Endothelial cell of umbilical vein (primary cell): ENCODE measurements at places on chromosomes 16 and 17.

- no peak for DNase-seq
Observed at GRCh38 chr16:86033971-86034370, 135.0 kb downstream of the IRF8 start.

- no peak for DNase-seq
Observed at GRCh38 chr16:87918338-87918737, 18.0 kb downstream of the CA5A start.

GRCh38 chr17:5794385-5794784, 210.1 kb upstream of the NLRP1 start:
- DNase-seq, result no peak

- peak; percentile 82 for DNase-seq
Observed at GRCh38 chr16:85573696-85574641, 39.2 kb upstream of the GSE1 start.

- DNase-seq, result no peak
Observed at GRCh38 chr17:76570877-76571471, 14.7 kb downstream of the ST6GALNAC2 start.

DNA sequence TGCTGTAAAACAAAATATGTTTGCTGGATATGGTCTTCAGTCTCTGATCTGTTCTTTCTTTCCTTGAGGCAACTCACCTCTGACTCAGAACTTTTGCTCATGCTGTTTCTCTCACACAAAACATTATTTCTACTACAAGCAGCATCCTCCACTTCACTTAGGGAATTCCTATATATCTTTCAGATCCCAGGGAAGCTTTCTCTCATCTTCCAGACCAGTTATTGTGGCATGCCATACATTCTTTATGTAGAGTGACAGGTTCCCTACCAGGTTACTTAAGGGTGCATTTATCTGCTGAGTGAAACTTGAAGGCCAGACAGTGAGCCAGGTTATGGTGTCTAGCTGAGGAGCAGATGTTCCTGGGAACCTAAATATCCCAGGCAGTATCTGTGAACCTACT, 1226.0 kb downstream of the CDH8 start:
- DNase-seq, result no peak

- no peak for DNase-seq
Observed at GRCh38 chr16:28011223-28011622, 52.3 kb downstream of the GSG1L start.

- peak; percentile 21 for DNase-seq
Observed at GRCh38 chr16:30746638-30747175, 1.5 kb upstream of the PHKG2 start.

DNA sequence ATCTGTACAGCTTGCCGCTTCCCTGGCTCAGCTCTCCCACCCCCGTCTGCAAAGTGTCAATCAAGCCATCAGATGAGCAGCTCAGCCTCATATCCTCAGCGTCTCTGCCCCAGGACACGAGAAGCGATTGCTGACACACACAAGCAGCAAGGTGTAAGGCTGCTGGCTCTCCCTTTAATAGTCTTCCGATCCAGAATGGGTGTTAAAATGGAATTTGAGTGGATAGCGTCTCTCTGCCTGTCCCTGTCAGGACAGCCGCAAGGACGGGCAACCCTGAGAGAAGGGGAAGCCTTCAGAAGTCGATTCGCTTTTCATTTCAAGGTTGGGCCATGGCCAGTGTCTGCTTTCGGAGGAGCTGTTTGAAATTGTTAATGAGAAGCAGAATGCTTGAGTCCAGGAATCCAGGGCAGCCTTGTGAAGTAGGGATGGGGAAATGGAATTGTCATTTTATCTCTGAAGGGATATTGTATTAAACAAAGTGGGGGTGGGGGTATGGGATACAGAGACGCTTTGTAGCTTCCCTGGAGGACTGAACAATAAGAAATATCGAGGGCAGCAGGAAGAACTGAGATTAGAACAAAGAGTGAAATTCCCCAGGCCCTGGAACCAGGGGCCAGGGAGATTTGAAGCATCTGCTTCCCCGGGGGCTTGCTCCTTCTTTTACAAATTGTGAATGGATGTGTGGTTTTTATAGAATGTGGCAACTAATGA, 4.7 kb upstream of the PIPOX start:
- no peak for DNase-seq

DNA sequence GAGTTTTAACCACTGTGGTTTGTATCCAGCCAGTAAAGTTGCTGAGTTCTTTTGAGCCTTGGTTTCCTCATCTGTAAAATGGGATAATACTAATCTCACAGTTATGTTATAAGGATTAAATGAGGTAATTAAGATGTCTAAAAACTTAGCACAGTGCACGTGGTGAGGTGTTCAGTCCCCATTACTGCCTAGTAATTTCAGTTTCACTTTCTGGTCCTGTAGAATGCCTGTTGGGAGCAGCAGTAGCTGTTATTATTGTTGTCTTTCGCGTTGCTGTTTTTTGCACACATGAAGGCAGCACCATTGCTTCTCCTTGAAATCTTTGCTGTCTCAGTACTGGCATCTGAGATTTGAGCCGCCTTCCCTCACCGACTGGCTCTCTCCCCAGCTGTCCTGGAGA, 182.4 kb downstream of the DNAH9 start:
- no peak for DNase-seq

GRCh38 chr17:7626956-7627249, 718 bp downstream of the SAT2 start:
- DNase-seq, result no peak

GRCh38 chr16:84881702-84882521, 62.1 kb downstream of the CRISPLD2 start:
- DNase-seq, result peak; percentile 47

DNA sequence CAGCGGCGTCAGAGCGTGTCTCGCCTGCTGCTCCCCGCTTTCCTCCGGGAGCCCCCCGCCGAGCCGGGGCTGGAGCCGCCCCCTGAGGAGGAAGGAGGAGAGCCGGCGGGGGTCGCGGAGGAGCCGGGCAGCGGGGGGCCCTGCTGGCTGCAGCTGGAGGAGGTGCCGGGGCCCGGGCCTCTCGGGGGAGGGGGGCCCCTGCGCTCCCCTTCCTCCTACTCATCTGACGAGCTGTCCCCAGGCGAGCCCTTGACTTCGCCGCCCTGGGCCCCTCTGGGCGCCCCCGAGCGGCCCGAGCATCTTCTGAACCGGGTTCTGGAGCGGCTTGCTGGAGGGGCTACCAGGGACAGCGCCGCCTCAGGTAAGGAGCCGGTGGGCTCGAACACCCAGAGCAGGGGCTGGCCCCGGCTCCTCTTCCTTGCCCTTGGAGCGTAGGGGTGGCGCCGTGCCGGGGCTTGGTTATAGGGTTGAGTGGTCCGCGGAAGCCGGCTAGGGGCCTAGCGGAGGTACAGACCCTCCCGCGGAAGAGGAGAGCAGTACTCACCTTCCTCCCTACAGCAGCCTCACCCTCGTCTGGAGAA, 841 bp downstream of the RAPGEFL1 start:
- DNase-seq, result no peak

DNA sequence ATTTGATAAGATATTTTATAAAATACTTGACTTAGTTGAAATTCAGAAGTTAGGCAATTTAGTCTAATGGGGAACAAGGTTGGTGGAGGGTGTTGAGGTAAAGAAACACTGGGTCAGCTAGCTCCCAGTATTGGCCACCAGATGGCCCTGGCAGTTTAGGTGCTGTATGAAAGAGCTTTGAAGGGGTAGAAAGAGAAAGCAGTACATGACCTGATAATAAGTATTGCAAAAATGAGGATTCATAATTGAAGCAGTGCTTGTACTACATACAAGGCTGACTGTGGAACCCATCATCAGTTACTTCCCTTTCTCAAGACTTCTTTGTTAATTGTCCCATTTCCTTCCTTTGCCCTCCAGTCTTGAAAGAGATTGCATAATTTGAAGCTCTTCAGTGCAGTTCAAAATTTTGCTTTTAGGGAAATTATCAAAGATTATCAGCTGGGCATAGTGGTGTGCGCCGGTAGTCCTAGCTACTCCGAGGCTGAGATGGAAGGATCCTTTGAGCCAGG, 29.4 kb downstream of the TANC2 start:
- DNase-seq, result peak; percentile 45

DNA sequence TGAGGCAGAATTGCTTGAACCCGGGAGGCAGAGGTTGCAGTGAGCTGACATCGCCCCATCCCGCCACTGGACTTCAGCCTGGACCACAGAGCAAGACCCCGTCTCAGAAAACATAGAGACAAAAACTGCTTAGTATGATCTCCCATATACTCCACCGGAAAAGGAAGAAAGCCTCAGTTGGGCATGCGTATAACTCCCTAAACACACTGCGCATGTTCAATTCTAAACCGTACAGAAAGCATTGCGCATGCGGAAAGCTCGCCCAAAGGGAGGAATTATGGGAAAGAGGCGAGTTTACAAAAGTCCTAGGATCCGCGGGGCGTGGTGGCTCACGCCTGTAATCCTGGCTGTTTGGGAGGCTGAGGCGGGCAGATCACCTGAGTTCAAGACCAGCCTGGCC, 312.7 kb upstream of the ERCC4 start:
- no peak for DNase-seq

- DNase-seq, result no peak
Observed at GRCh38 chr16:89437991-89438390, 52.4 kb downstream of the ANKRD11 start.

DNA sequence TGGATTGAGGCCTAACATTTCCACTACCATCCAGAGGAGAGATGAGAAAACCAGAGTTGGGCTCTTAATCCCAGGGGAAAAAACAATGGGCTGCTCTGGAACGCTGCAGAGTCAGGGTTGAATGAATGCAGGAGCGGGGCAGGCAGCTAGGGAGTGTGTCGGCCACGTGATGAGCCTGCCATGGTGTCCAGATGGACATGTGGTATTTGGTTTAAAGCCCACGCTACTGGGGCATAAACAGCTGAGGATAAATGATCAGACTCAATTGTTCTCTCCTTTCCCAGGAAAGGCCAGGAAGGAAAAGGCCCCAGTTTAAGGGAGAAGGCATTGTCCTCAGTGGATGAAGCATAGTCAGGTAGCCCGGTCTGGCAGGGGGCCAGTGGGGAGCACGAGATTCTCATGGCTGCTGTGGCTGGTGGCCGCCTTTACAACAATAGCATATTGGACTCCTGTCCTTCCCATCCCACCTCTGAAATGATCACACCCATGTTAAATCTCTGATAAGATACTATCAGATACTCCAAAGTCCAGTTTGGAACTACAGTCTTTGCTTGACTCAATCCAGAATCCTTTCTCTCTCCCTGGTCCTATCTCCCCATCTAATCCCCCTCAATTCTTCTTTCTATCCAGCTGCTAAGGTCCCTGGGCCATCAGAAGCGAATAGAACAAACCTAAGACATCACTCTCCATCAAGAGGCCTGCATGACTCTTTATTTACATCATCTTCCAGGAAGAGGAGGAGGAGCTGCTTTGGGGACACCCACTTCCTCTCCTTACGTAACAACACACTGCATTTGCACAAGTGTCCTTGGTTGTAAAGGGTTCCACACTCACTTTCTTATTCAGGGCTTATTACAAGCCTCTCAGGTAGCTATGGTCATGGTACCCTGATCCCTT, 20.4 kb downstream of the CA4 start:
- DNase-seq, result peak; percentile 94

- no peak for DNase-seq
Observed at GRCh38 chr17:39244016-39244599, 18.4 kb upstream of the STAC2 start.

GRCh38 chr17:66466840-66467367, 164.5 kb downstream of the PRKCA start:
- DNase-seq, result peak; percentile 94

- no peak for DNase-seq
Observed at GRCh38 chr17:64202683-64203344, 60.2 kb downstream of the TEX2 start.

DNA sequence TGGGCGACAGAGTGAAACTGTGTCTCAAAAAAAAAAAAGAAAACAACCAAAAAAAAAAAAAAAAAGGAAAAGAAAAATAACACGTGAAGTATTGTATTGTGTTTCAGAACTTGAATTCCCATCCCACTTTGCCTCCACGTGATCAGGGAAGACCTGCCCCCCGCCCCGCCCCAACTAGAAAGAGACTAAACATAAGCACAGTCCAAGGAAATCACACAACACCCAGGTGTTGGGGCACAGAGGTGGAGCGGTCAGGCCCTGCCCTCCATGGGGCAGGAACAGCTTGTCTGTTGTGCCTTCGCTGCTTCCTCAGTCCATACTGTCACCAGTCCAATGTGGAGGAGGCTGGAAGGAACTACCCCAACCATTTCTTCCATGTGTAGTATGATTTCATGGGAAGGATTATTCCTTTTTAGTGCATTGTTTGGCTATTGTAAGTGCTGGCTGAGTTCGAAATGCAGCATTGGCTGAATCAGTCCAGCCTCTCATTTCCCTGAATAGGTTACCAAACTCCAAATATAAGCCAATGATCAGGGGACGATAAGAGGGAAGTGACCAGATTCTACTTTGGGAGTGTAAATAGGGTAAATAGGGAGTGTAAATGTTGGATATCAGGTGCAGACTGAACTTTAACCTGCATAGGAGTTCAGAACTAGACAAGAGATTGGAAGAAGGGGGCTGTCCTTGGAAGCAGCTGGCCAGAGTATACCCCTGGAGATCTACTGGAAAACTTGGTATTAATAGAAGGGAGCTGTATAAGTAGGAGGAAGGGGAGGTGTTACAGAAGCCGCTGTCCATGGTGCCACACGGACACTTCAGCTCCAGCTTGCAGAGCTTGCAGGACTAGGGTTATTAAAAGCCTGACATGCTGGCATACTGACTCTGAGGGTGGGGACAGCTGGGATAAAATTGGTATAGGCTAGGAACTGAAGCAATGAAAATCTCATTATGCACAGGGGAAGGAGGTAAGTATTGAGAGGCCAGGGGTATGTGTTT, 50.7 kb downstream of the TANGO6 start:
- peak; percentile 48 for DNase-seq

DNA sequence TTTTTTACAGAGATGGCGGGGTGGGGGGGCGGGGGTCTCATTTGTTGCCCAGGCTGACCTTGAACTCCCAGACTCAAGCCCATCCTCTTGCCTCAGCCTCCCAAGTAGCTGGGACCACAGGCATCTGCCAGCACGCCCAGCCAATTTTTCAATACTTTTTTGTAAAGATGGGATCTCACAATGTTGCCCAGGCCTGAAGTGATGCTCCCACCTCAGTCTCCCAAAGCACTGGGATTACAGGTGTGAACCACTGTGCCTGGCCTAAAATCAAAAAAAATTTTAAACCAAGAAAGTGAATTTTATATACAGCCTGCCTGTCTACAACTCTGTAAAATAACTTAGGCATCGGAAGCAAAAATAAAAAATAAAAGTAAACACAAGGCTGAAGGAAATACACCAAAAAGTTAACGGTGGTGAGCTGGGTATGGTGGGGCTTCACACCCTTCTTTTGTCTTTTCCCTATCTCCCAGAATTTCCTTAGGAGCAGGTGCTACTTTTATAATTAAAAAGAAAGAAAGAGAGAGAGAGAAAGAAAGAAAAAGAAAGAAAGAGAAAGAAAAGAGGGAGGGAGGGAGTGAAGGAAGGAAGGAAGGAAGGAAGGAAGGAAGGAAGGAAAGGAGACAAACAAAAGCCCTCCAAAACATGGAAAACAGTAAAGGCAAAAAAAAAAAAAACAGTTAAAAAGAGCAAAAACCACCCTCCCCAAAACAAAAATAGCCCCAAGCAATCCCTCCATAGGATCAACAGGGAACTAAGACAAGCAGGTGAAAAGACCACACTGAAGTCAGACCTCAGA, 51.4 kb downstream of the TBC1D16 start:
- no peak for DNase-seq

- DNase-seq, result no peak
Observed at GRCh38 chr17:64218066-64218465, 45.0 kb downstream of the TEX2 start.
